ENCODE measurements at places on chromosomes 5 and 9.

DNA sequence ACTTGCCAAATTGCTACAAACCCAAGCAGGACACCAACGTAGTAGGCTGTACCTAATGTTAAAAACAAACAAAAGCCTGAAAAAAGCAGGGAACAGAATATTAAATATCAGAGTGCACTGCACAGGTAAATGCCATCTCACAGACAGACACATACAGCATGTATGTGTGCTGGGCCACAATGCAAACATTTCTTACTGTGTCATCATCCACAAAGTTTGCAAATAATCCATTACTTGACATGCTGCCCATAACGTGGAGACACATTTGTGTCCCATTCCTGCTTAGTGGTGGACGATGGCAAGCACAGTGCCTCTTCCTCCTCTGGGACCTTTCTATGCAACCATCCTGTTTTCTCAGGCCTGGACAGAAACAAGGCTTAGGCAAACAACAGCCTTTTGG, 44.7 kb downstream of the GOLM1 start:
- DNase-seq, result no peak

DNA sequence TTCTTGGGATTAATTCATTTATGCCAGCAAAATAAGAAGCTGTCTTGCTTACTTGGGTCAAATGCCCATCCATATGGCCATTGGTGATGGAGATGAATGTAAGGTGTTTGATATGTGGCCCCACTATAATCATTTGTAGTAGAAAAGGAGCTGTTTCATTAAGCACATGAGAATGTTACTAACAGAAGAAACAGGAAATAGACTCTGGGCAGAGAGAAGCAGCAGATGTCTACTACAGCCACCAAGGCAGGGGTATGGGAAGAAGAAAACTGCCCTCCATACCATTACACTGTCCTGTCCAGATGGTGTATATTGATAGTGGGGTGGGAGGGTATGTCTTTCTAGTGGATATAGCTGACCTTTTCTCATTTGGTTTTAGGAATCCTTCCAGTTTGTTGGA, 386.6 kb upstream of the CLINT1 start:
- DNase-seq, result no peak

DNA sequence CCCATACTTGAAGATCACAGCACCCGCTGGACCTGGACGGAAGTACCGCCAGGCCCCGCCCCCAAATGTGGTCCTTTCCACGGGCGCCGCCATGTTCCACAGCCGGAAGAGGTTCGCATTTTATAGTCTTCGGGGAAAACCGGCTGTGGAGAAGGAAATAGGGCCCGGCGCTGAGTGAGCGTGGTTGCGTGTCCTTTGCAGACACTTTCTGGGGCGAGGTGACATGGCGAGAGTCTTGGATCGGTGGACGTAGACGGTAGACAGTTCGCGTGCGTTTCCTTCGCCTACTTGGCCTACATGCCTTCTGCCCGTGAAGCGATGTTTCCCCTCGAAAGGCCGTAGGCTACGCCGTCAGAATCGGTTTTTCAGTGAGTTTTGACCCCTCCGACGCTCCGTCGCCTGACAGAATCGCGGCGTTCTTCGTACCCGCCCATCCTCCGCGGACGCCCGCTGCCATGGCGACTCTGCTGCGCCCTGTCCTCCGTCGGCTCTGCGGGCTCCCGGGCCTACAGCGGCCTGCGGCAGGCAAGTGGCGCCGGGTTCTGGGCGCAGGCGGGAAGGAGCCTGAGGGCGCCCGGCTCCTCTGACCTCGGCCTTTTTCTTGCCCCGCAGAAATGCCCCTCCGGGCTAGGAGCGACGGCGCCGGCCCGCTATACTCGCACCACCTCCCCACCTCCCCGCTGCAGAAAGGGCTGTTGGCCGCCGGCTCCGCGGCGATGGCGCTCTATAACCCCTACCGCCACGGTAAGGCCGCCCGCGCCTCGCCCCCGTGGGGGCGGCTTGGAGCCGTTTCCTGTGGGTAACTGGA, at the start of the genes COQ4 and TRUB2:
Gene COQ4, plus strand, starts transcription at position 436 of the 808 bp plus-strand sequence. Its CDS starts 20 bp downstream, at position 456.
Gene TRUB2, minus strand, starts transcription at position 44 of the 808 bp plus-strand sequence. Its CDS starts 39 bp downstream, at position 5.
- DNase-seq, result peak; percentile 88

- no peak for DNase-seq
Observed at GRCh38 chr9:127128341-127129072, 6.1 kb upstream of the ANGPTL2 start.

DNA sequence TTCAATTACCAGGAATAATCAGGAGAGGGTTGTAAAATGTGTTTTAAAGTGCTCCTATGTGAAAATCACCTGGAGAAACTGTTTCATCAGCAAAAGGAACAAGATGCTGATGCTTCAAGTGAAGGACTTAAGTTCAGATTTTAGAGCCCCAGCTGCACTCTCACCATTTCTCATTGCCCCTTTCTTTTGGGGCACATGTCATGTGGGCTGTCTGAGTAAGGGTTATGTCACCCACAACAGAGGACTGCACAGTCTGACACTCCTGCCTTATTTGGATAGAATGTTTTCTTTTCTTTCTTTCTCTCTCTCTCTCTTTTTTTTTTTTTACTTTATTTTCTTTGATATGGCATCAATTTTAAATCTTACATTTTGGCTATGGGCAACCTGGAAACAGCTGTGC, 204.1 kb upstream of the EFNA5 start:
- no peak for DNase-seq

- DNase-seq, result no peak
Observed at GRCh38 chr5:132183723-132184122, 43.9 kb downstream of the P4HA2 start.

DNA sequence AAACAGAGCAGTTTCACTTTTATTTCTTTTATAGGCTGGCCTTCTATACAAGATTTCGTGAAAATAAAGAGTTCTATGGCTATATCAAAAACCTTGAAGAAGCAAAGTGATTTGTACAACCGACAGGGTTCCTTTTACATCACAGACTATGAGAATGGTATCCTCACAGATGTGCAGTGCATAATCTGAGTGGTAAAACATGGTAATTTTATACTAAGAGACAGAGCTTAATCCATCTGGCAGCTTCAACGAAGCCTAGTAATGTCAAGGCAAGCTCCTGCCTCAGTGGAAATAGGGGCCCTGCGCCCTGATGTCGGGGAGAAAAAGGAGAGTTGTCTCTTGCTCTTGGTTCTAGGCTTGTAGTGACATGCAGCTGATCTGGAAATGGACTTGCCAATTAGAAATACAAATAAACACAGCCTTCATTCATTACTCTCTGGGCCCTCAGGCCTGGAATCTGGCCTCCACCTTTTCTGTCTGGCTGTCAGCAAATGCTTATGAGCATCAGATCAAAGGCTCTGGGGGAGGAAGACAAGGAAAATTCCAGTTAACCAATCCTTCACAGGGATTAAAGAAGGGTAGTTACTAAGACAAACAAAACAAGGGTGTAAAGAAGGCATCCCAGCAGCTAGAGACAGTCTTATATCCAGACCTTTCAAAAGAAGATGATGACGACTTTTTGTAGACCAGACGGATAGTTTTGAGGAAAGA, 33.6 kb upstream of the TRIM32 start:
- DNase-seq, result no peak

- DNase-seq, result no peak
Observed at GRCh38 chr5:59540366-59540765, 353.2 kb downstream of the PDE4D start.

DNA sequence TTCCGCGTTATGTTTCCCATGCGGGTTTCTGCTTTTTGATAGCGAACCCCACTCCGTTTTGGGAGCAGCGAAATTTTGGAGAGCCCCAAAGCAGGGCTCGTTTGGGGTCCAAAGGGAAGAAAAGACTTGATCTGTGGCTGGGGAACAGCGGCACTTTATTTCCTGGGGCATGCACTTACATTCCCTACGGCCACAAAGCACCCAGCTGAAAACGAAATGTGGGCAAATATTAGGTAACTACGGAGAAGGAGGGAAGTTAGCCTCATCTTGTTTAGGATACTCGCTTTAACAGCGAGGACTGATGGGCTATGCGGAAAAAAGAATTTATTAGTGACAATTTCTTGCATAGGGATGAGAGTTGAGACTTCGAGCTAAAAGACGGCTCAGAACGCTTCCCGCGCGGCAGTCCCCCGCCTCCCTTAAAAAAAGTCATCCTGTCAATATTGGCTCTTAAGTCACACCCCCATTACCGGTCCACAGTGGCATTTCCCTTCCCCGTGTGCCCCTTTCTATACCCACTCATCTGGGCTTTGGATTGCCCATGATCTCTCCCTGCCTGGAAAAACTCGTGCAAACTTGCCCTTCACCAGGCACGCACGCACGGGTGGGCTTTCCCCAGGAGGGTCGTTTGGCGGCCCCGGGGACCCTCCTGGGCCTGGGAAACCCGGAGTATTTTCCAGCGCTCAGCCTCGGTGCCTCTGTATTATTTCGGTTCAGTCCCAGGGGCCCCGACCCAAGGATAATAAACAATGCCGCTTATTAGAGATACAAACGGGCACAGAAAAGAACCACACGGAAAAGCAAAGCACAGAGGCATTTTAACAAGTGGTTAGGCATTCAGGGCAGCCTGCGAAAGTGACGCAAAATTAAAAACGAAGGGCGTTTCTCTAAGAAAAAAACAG, 35.8 kb upstream of the NFIB start:
- no peak for DNase-seq

- DNase-seq, result no peak
Observed at GRCh38 chr5:145846081-145846480, 10.9 kb upstream of the PRELID2 start.
